ENCODE measurements at places on chromosomes 16 and 17. TPM values are rescaled to one million over a fixed set of nuclear protein-coding genes. Genes with fewer than 3 reads are reported as not detected.

The ASGR1 gene
- total RNA-seq, result 8.3 TPM

The GRAPL gene
- not detected for total RNA-seq

The SCPEP1 gene
- 44.3 TPM for total RNA-seq

The COG8 gene
- total RNA-seq, result 59.1 TPM

The CCL2 gene
- total RNA-seq, result 0.60 TPM

The TP53TG3C gene
- total RNA-seq, result not detected

DNA sequence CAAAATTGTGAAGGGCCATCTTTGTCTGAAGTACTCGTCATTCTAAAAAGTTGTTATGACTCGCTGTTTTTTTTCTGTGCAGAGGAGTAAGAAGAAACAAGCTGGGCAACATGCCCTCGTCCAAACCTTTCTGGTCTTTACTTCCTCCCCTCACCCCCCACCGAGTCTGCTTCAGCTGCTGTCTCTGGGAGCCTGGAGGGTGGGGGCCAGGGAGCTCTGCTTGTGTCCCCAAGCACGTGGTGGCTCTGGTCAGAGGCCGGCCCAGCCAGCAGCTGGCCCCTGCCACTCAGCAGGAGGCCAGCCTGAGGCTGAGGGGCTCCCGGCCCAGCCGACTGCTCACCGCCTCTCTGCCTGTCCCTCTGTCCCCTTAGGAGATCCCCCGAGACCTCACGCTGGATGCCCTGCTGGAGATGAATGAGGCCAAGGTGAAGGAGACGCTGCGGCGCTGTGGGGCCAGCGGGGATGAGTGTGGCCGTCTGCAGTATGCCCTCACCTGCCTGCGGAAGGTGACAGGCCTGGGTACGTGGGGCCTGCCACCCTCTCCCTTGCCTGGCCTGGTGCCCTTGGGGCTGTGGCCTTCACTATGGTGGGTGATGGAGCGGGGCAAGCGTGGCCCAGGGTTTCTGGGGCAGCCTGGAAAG, 53.7 kb upstream of the LGALS9 start:
- no peaks in the 10 kb centered on the region for H3K27me3 ChIP-seq
- H3K27ac ChIP-seq, result peak overlapping the region; percentile 89
- H3K4me3 ChIP-seq, result no peak overlapping the region
- peaks cover 74% of the 10 kb centered on the region for H3K4me1 ChIP-seq

DNA sequence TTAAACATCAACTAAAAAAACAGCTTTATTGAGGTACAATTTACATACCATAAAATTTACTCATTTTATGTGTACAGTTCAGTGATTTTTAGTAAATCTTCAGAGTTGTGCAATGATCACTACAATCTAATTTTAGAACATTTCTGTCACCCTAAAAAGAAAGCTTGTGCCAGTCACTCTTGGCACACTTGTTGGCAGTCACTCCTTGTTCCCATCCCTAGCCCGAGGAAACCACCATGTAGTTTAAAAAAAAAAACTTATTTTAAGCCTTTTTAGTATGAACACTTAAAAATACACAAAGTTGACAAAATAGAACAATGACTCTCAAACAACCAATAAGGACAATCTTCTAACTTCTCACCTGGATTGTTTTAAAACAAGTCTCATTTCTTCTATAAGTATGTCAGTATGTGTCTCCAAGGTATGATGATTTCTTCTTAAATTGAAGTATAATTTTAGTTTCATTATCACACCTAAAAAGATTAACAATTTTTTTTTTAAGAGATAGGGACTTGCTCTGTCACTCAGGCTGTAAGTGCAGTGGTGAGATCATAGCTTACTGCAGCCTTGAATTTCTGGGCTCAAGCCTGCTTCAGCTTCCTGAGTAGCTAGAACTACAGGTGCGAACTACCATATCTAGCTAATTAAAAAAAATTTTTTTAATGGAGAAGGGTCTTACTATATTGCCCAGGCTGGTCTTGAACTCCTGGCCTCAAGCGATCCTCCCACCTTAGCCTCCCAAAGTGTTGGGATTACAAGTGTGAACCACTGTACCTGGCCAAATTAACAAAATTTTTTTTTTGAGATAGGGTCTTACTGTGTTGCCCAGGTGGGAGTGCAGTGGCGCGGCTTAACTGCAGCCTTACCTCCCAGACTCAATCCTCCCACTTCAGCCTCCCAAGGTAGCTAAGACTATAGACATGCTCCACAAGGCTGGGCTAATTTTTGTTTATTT, 53.2 kb downstream of the PPM1E start:
- no peak for DNase-seq
- no peak overlapping the region for H3K4me3 ChIP-seq
- no peak overlapping the region for H3K27ac ChIP-seq

GRCh38 chr16:22035153-22035552, 27.2 kb downstream of the MOSMO start:
- peaks cover 3% of the 10 kb centered on the region for H3K4me1 ChIP-seq
- H3K36me3 ChIP-seq, result no peaks in the 10 kb centered on the region
- H3K4me3 ChIP-seq, result no peak overlapping the region
- no peak for DNase-seq
- no peaks in the 10 kb centered on the region for H3K27me3 ChIP-seq
- no peak overlapping the region for H3K27ac ChIP-seq

DNA sequence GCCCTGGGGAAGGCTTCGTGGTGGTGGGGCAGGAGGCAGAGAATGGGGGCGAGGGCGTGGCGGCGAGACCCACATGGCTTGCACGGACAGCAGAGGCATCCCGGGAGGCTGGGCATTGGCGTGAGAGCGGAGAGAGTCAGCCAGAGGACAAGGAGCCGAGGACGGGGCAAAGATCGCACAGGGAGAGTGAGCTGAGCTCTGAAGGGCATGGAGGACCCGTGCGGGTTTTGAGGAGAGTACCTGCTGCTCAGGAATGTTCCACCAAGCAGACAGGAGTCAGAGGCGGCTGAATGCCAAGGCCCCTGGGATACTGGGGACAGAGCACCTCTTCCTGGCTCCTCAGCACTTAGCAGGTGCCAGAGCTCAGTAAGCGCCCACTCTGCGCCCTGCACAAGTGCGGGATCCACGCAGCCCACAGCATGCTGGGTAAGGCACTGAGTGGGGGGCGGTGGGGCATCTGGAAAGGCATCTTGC, 47.8 kb downstream of the ARHGAP27 start:
- peaks cover 8% of the 10 kb centered on the region for H3K4me1 ChIP-seq
- H3K27me3 ChIP-seq, result no peaks in the 10 kb centered on the region
- no peaks in the 10 kb centered on the region for H3K36me3 ChIP-seq
- H3K4me3 ChIP-seq, result no peak overlapping the region

GRCh38 chr17:31595076-31595475, 203.6 kb downstream of the RAB11FIP4 start:
- DNase-seq, result peak; percentile 11
- H3K36me3 ChIP-seq, result no peaks in the 10 kb centered on the region
- no peak overlapping the region for H3K27ac ChIP-seq
- H3K4me3 ChIP-seq, result no peak overlapping the region

DNA sequence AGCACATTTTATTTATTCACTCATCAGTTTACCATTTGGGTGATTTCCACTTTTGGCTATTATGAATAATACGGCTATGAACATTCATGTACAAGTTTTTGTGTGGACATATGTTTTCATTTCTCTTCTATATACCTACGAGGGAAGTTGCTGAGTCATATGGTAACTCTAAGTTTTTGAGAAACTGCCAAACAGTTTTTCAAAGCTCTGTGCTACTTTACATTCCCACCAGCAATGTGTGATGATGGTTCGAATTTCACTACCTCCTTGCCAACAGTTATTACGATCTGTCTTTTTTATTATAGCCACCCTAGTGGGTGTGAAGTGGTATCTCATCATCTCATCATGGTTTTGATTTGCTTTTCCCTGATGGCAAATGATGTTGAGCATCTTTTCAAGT, 63.7 kb upstream of the MRTFB start:
- no peak overlapping the region for H3K4me3 ChIP-seq
- no peaks in the 10 kb centered on the region for H3K36me3 ChIP-seq
- no peak overlapping the region for H3K27ac ChIP-seq
- H3K4me1 ChIP-seq, result no peaks in the 10 kb centered on the region

GRCh38 chr17:35486920-35487732, 38.6 kb upstream of the SLFN13 start:
- H3K4me1 ChIP-seq, result no peaks in the 10 kb centered on the region
- H3K36me3 ChIP-seq, result no peaks in the 10 kb centered on the region
- no peak overlapping the region for H3K4me3 ChIP-seq
- no peak for DNase-seq

- no peaks in the 10 kb centered on the region for H3K36me3 ChIP-seq
- H3K4me3 ChIP-seq, result no peak overlapping the region
- H3K4me1 ChIP-seq, result peaks cover 7% of the 10 kb centered on the region
These were observed 162.8 kb downstream of the FOXL1 start for GRCh38 chr16:86740906-86741799.

GRCh38 chr17:80568246-80568645, 23.6 kb downstream of the RPTOR start:
- H3K4me1 ChIP-seq, result no peaks in the 10 kb centered on the region
- no peak for DNase-seq
- no peaks in the 10 kb centered on the region for H3K27me3 ChIP-seq
- no peak overlapping the region for H3K4me3 ChIP-seq

- peaks cover 18% of the 10 kb centered on the region for H3K4me1 ChIP-seq
- no peak overlapping the region for H3K4me3 ChIP-seq
- no peak overlapping the region for H3K27ac ChIP-seq
These were observed 3.8 kb upstream of the METRN start for GRCh38 chr16:711084-711483.

- no peaks in the 10 kb centered on the region for H3K36me3 ChIP-seq
- no peak overlapping the region for H3K4me3 ChIP-seq
- no peaks in the 10 kb centered on the region for H3K4me1 ChIP-seq
- H3K27ac ChIP-seq, result no peak overlapping the region
- no peaks in the 10 kb centered on the region for H3K27me3 ChIP-seq
- DNase-seq, result no peak
These were observed 48.7 kb downstream of the MRPS23 start for GRCh38 chr17:57801044-57801711.

Data from Caco-2 (cell line).